HuH-7 (cell line): ENCODE measurements at places on chromosomes 7 and 10.
A peak's percentile ranks its signal among the peaks of the same experiment; 100 is the strongest.

- no peak for DNase-seq
Observed at GRCh38 chr10:72899545-72899944, 6.0 kb downstream of the OIT3 start.

- DNase-seq: no peak
Observed at GRCh38 chr10:5461914-5462840, 37.2 kb downstream of the CALML5 start.

DNA sequence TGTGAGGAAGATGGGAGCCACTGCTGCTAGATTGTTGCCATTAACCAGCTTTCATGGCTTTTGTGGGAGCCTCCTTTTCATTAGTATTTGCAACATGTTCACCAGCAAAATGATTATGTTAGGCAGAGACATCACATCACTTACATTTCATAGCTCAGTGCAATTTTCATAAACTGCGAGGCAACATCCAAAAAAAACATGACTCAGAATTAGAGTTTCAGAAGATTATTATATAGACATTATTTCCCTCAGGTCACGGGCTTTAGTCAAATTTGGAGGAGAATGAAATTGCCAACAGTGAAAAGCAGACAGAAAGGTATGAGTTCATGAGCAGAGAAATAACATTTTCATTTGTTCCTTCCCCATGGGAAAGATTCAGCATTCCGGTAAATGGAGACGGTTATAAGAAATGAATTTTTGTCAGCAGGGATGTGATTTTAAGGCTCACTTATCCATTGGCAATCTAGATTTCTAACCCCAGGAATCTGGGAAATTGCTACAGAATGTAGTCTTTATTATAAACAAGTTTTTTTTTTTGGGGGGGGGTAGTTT is 573.2 kb downstream of the AUTS2 start:
- no peak for DNase-seq

DNA sequence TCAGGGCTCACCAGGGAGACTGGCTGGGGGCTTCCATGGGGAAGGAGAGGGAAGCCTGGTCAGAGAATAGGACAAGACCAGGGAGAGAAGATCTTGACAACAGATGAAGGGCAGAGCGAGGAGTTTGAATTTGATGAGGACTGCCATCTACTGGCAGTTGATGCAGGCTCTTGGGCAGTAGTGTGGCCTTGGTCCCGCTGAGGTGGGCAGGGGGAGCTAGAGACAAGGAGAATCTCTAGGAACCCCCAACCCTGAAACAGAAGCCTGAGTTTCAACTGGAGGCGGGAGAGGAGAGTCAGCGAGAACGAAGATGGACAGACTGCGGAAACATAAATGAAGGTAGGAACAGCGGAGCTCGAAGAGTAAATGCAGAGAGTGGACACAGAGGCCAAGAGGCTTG is 81.0 kb downstream of the PPP1R3C start:
- DNase-seq: peak; percentile 42

- no peak for DNase-seq
Observed at GRCh38 chr7:44117801-44118429, 5.4 kb downstream of the POLD2 start.

DNA sequence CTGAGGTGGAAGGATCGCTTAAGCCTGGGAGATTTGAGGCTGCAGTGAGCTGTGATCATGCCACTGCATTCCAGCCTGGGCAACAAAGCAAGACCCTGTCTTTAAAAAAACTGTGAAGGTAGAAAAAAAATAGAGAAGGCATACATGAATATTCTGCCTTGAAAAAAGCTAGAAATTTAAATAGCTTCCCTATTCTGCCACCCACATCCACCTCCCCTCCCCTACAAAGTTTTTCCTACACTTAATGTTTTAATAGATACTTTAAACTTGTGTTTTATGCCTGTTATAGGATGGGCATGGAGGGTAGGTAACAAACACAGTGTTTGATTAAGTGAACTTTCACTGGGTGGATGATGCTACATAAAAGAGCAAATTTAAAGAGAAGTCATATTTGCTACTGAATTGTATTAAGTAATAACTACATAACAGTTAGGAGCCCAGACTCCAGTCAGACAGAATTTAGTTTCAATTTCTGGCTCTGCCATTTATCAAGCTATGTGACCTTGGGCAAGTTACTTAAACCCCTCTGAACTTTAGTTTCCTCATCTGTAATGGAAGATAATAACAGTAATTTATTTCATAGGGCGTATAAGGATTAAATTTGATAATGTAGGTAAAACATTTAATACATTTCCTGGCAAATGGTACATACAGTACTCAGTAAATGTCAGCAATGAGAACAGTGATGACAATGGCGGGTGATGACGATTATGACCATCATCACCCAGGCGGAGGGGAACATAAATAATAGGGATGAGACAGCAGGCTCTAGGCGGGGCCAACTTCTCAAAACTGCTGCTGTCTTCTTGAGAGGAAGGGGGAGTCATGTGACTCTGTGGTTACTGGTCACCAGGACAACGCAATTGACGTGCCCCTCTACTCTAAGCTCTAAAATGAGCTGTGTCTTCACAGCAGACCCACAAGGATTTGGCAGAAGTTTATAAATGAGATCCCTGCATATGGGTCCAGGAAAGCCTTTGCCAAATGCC is 15.8 kb downstream of the DNMBP start:
- DNase-seq: no peak

GRCh38 chr10:48364659-48365405 is 58.4 kb downstream of the MAPK8 start:
- no peak for DNase-seq

- DNase-seq: no peak
Observed at GRCh38 chr10:34462056-34462455, 353.0 kb downstream of the PARD3 start.

DNA sequence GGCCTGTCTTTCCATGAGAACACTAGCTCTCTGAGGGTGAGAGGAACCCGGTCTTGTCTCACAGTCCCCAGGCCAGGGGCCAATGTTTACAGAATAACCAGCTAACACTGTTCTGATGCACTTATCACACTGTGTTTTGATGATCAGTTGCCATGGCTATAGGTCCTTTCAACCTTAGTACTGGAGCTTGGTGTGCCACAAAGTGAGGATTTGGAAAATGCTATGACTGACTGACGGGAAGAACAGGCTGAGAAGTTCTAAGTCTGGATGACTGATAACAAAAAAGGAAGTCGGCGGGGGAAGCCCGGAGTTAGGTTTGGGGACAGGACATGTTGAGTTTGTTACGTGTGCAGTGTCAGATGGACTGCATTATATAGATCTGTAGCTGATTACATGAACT is 141.8 kb downstream of the CTTNBP2 start:
- no peak for DNase-seq

DNA sequence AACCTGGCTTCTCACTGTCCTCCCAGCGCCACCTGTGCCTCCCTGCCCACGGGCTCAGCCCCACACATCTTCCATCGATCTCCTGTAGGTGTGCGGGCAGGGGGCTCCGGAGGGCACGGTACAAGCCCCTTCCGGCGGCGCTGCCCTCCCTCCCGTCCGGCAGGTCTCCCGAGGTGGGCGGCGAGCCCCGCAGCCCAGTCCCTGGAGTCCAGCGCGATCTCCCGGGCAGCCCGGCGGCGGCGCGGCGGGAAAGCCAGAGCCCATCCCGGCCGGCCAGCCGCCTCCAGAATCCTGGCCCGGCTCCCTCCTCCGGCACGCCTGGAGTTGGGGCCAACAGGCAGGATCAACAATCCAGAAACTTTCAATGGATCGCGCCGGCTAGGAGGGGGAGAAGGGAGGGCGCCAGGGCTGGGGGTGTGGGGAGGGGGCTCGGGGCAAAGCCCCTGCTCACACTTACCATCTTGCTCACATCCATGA is 100.1 kb downstream of the HIP1 start:
- peak; percentile 53 for DNase-seq

DNA sequence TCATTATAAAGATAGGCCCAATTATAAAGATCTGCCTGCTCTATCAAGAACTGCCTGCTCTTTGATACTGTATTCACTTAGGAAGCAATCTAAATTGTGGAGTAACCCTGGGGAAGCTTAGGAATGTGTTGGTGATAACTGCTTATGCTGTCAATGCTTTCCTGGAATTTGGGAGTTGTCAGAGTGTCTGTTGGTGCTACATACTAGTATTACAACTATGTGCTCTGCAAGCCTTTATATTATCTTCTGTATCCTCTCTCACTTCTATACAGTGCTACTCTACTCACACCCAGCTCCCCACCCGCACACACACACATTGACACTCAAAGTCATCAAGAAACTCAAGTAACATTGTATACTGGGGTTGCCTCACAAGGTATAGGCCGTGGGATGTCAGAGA is 6.1 kb downstream of the ZNF277 start:
- no peak for DNase-seq

- DNase-seq: no peak
Observed at GRCh38 chr10:16848562-16849154, 31.4 kb upstream of the RSU1 start.

- no peak for DNase-seq
Observed at GRCh38 chr10:124484031-124484430, 22.4 kb downstream of the LHPP start.

- DNase-seq: no peak
Observed at GRCh38 chr7:99614495-99614894, 2.3 kb upstream of the ZSCAN25 start.

DNA sequence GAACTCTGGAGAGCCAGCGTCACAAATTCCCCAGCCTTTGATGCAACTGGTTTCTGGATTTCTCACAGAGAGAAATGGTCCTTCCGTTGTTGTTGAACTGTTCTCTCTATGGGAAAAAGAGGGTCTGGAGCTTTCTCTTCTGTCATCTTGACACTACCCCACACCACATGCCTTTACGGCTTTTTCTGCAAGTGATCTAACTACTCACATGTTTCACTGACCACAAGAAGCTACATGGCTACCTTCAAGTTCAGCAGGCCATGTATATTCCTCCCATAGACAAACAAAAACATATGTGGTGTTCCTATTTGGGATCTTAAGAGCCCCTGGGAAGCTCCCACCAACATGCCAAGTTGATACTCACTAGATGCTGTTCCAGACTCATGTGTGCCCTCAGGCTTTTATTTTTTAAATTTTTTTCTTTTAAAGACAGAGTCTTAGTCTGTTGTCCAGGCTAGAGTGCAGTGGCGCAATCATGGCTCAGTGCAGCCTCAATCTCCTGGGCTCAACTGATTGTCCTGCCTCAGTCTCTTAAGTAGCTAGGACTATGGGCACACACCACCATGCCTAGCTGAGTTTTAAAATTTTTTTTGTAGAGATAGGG is 72.0 kb downstream of the RNF216 start:
- no peak for DNase-seq

- no peak for DNase-seq
Observed at GRCh38 chr10:88456730-88457129, 126.4 kb downstream of the RNLS start.

DNA sequence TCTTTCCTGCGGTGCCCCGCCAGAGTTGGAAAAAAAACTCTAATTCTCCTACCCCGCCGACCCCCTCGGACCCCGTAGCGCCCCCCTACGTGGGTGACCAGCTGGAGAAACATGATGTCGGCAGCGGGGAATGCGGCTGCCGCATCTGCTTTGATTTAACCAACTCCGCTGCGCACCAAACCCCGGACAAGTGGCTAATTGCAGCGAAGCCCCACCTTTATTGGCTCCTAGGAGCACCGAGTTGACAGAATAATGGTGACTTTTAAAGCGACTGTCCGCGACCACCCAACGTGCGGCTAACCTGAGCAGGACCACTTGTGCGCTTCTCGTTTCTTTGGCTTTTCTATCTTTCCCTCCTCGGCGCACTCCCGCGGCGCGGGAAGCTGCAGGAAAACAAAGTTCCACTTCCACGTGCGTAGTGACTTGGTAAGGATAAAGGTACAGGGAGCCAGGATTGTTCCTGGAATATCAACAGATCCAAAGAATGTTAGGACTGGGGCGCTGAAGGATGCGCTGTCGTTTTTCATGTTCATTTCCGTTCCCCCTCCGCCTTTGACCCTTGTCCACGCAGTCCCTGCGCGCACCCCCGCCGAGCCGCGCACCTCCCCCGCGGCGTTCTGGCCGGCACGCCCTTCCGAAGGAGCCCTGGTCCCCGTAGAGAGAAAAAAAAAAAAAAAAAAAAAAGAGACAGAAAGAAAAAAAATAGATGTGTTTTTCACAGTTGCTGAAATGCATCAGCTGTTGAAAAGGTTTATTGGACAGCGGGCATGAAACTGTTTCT is 1.4 kb downstream of the WNT16 start:
- DNase-seq: no peak

- no peak for DNase-seq
Observed at GRCh38 chr7:107865956-107866775, 24.8 kb upstream of the DLD start.

- no peak for DNase-seq
Observed at GRCh38 chr10:4909118-4909517, 54.1 kb upstream of the AKR1C1 start.

- no peak for DNase-seq
Observed at GRCh38 chr10:845526-845925, 86.0 kb downstream of the LARP4B start.

GRCh38 chr7:16747102-16747501 is 6.5 kb upstream of the TSPAN13 start:
- DNase-seq: no peak

GRCh38 chr7:70647801-70648498 is 484.0 kb upstream of the GALNT17 start:
- DNase-seq: no peak

DNA sequence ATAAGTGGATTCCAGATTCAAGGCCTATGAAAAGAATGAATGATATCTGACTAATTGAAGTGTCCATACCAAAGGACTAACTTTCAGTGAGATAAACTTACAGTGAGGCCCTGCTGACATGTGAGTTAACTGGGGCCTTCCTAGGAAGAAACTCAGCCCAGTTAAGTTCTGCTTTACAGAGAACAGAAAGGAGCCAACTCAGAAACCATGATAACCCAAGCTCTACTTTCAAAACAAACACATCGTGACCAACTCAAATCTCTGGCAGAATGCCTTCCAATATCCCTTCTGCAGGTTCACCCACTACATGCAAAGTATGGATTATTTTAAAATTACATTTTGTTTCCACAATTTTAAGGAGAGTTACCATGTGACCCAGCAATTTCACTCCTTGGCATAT is 75.8 kb upstream of the MRLN start:
- DNase-seq: no peak

- peak; percentile 16 for DNase-seq
Observed at GRCh38 chr10:60032723-60033122, 126.4 kb upstream of the CCDC6 start.
